ENCODE measurements at places on chromosomes 7 and 10.

- DNase-seq = no peak
Observed at GRCh38 chr7:1940863-1941262, 270.8 kb downstream of the ELFN1 start.

GRCh38 chr10:29949411-29950011 lies 109.9 kb downstream of the JCAD start:
- no peak for DNase-seq

GRCh38 chr10:18687706-18688105 lies 28.5 kb downstream of the ARL5B start:
- no peak for DNase-seq

- DNase-seq = no peak
Observed at GRCh38 chr10:79149662-79150443, 81.1 kb downstream of the ZMIZ1 start.

DNA sequence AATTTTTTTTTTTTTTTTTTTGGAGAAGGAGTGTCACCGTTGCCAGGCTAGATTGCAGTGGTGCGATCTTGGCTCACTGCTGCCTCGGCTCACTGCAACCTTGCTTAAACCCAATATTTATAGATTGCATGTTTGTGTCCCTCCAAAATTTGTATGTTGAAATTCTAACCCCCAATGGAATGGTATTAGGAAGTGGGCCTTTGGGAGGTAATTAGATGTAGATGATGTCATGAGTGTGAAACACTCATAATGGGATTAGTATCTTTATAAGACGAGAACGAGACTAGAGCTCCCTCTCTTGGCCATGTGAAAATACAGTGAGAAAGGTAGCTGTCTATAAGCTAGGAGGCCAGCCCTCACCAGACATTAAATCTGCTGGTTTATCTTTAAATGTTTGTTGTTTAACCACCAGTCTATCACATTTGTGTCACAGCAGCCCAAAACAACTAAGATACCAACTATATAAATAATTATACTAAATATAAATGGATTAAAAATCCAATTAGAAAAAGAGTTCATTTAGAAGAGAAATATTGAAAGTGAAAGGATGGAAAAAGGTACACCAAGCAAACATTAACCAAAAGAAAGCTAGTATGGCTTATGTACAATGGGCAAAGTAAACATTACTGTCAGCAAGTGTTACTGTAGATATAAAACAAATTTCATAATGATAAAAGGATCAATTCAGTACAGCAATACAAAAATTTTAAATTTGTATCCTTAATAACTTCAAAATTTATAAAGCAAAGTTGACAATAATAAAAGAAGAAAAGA lies 9.3 kb downstream of the TCAF1 start:
- no peak for DNase-seq

DNA sequence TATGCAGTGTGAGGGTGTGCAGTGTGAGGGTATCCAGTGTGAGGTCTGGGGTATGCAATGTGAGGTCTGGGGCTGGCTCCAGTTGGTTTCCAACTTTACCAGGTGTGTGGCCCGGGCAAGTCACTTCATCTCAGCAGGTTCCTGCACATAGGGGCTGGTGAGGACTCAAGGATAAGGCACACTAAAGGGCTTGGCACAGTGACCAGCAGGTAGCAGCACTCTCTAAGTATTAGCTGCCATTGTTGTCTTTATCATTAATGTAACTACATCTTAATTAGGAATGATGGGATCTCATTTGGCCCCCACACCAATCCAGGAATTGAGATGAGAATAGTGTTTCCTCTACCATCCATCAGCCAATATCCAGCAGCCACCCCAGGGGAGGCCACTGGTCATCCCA lies 117.3 kb downstream of the KCNMA1 start:
- no peak for DNase-seq

DNA sequence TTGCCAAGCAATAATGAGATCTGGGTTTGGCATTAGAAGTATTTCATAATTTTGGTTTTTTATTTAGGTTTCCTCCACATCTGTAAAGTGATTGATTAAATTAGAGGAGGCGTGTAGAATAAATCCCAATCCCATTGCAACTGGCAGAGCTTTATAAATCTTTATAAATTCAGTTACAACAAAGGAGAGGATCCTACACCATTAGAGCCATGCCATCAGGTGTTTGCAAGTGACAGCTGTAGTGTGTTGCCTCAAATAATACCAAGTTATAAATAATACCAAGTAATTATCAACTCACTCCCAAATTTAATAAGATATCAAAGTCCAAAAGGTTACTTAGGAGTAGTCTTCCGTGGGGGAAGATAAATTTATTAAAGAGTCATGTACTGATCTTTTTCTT lies 62.2 kb downstream of the PODXL start:
- no peak for DNase-seq

GRCh38 chr7:1890289-1891235 lies 220.5 kb downstream of the ELFN1 start:
- no peak for DNase-seq

GRCh38 chr7:128893251-128894100 lies 17.0 kb downstream of the KCP start:
- DNase-seq = no peak

GRCh38 chr10:80484676-80485075 lies 30.6 kb downstream of the TSPAN14 start:
- DNase-seq = no peak

DNA sequence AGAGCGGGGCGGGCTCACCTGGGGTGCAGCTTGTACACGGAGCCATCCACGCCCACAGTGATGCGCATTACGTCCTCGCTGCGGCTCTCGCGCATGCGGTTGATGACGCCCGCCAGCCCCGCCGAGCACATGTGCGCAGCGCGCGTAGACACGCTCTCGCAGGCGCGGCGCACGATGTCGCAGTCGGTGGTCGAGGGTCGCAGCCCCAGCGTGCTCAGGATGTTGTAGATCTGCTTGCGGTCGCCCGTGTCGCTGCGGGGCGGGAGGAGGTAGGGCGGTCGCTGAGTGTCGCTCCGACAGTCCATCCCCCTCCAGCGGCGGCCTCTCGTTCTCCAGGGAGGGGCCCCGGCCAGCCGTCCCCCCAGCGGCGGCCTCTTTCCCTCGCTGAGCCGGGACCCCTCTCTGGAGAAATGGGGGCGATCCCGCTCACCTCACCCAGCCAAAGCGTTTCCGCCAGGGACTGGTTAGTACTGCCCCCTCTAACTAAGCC lies 4.4 kb upstream of the MYL7 start:
- peak; percentile 23 for DNase-seq

- no peak for DNase-seq
Observed at GRCh38 chr7:50869108-50869725, 86.5 kb upstream of the GRB10 start.

- DNase-seq = no peak
Observed at GRCh38 chr10:88852327-88852726, 683 bp upstream of the ANKRD22 start.

DNA sequence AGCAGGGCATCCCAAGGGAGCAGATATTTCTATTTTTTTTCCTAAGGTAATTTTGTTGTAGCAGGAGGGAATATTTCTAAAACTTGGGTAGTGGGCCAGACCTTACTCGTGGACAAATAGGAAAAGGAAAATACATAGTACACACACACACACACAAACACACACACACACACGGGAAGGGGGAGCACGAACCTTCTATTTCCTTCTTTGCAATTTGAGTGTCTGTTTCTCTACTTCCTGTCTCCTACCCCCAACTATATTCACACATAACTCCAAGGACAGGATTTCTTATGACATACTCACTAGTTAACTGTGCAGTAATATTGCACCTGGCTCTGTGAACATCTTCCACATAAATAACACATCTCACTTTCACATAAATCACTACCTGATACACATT lies 4.4 kb downstream of the LDB1 start:
- no peak for DNase-seq

DNA sequence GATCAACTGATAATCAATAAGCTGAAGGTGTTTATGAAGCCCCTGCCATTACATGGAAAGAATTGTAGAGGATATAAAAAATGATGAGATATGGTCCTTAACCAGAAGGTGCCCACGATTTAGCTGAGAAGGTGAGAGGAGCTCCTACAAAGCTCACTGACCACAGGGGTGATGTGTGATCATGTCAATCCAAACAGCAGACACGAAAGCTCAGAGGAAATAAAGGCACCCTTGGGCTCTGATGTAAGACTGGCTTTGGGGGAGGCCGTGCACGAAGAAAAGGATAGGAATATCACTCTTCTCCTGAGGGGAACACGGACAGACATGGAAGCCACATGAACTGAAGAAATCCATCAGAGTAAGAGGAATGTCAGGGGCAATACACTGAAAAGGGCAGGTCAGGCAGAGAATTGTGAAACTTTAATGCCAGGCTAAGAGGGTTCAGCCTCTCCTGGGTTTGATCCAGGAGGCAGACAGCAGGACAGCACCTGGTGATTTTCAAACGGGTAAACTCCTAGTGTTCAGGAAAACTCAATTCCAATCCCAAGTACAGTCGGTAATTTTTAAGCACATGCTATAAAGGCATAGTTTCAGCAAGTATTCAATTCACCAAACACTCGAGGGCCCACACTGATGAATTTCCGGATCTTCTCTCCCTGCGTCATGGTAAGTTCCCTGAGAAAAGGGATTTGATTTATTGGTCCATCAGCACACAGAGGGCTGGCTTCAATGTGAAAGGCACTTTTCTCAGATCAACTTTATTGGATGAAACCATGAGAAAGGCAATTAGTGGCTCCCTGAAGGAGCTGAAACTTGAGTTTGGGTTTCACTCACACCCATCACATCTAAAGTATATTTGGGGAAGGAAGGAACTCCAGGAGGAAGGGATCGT lies 163.8 kb downstream of the PRPF18 start:
- DNase-seq = no peak

- no peak for DNase-seq
Observed at GRCh38 chr7:42087616-42088015, 149.4 kb downstream of the GLI3 start.

GRCh38 chr10:126073606-126074005 lies 177.2 kb downstream of the FANK1 start:
- no peak for DNase-seq

- DNase-seq = no peak
Observed at GRCh38 chr7:137454246-137454724, 110.8 kb upstream of the PTN start.

GRCh38 chr7:102122026-102122425 lies 164.6 kb upstream of the SH2B2 start:
- DNase-seq = no peak

- no peak for DNase-seq
Observed at GRCh38 chr10:129627442-129627841, 160.4 kb downstream of the MGMT start.

- no peak for DNase-seq
Observed at GRCh38 chr10:95346715-95347401, 56.1 kb upstream of the PDLIM1 start.

GRCh38 chr7:45656431-45656830 lies 82.3 kb downstream of the ADCY1 start:
- no peak for DNase-seq

GRCh38 chr7:20316706-20317105 lies 14.0 kb upstream of the ITGB8 start:
- no peak for DNase-seq

- no peak for DNase-seq
Observed at GRCh38 chr7:125934539-125934938, 1004.9 kb upstream of the POT1 start.

GRCh38 chr7:31028417-31028992 lies 23.6 kb upstream of the ADCYAP1R1 start:
- no peak for DNase-seq

GRCh38 chr7:20862554-20862953 lies 75.9 kb upstream of the SP8 start:
- no peak for DNase-seq

GRCh38 chr10:118995739-118996138 lies 33.8 kb upstream of the NANOS1 start:
- DNase-seq = no peak

- DNase-seq = no peak
Observed at GRCh38 chr7:154832557-154833138, 170.3 kb downstream of the PAXIP1 start.

- no peak for DNase-seq
Observed at GRCh38 chr10:31118556-31118955, 86.9 kb upstream of the ZNF438 start.

- DNase-seq = no peak
Observed at GRCh38 chr10:106311590-106311989, 852.9 kb downstream of the SORCS1 start.

DNA sequence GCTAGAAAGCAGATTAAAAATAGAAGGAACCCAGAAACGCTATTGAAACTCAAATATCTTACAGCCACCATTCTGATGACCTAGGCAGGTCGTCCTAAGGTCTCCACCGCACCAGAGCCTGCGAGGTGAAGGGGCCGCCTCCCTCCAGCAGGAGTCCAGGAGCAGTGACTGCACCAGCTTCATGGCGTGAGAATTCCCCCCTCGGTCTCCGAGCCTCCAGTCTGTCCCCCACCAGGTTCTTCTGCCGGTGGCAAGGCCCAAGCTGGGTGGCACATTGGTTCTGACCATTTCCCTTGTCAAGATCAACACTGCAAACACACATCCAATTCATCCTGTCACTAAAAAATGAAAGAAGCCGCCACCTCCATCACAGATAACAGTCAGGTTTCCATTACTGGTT lies 98.7 kb downstream of the DIP2C start:
- DNase-seq = no peak

GRCh38 chr10:89531359-89531758 lies 4.0 kb downstream of the SLC16A12 start:
- DNase-seq = no peak

GRCh38 chr10:103663802-103664201 lies 170.3 kb downstream of the NEURL1 start:
- no peak for DNase-seq

- DNase-seq = no peak
Observed at GRCh38 chr7:47614450-47614849, 32.5 kb upstream of the TNS3 start.

GRCh38 chr7:80324032-80324431 lies 187.8 kb downstream of the GNAT3 start:
- DNase-seq = no peak

- DNase-seq = no peak
Observed at GRCh38 chr10:31961277-31962074, 32.8 kb upstream of the ARHGAP12 start.

- DNase-seq = no peak
Observed at GRCh38 chr10:50369931-50370330, 118.6 kb upstream of the ASAH2 start.

DNA sequence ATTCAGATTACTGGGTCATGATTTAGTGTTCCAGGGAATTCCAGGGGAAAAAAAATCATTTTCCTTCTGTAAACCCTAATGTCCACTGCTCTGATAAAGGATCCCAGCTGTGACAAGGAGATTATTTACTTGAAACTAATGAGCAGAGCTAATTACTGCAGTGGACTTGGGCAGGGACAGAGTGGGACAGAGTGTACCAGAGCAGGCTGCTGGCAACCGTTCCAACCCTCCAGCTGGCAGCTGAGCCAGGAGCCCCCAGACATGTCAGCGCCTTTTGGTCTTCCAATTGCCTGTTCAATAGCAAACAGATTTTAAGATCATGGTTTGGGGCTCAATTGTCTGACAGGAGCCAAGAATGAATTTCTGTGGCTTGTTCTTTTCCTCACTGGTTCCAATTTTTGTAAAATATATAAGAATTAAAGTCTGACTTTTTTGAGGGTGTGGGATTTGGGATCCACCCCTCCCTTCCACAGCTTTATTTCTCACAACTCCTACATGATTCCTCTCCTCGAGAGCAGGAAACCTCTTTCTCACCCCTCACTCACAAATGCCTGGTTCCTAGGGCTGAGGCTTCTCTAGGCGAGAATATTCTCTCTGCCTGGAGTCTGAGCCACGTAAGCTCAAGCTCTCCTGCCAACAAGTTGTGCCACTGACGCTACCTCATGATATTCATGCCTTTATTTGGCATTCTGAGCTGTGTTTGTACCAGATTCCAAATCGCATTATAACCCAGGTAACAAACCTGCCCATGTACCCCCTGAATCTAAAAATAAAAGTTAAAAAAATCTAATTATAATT lies 20.6 kb upstream of the FAM180A start:
- no peak for DNase-seq
